CD8-positive, alpha-beta memory T cell (primary cell): ENCODE measurements at places on chromosomes 5 and 9.

DNA sequence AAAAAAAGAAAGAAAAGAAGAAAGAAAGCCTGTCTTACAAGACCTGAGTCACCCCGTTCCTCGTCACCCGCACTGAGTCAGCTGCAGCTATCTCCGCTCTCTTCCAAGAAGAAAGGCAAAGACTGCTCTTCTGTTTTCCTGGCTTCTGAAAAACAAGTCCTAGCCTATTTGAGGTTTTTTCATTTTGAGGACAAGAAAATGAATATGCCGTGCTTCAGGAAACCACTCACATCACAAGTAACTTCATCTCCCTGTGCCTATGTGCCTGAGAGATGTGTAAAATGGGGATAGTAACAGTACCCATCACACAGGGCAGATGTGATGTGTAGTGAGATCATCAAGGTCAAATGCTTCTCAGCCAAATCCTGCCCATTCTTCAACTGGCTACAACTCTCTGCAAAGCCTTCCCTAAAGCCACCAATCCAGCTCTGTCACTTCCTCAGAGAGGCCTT is 78.4 kb downstream of the GLDC start:
- no peak for DNase-seq

- no peak for DNase-seq
Observed at GRCh38 chr5:73480500-73480899, 17.7 kb upstream of the BTF3 start.

DNA sequence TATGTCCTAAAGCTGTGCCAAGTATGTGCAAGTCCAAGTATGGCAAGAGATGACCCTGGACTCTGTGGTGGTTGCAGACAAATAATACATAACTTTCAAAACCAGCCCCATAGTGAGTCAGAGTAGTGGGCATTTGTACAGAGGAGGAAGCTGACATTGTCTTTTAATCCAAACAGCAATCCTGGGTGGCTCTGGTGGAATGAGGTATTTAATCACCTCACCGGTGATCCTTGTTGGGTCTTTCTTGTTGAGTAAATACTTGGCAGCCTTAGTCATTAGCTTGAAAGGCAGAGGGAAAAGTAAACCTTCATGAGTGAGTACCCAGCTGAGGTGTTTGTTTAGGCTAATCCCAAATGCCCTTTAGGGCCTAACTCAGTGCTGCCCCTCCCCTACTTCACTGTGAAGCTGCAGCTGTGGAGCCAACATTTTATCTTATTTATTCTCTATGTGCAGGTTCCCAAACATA is 148.7 kb upstream of the SLC12A2 start:
- no peak for DNase-seq

DNA sequence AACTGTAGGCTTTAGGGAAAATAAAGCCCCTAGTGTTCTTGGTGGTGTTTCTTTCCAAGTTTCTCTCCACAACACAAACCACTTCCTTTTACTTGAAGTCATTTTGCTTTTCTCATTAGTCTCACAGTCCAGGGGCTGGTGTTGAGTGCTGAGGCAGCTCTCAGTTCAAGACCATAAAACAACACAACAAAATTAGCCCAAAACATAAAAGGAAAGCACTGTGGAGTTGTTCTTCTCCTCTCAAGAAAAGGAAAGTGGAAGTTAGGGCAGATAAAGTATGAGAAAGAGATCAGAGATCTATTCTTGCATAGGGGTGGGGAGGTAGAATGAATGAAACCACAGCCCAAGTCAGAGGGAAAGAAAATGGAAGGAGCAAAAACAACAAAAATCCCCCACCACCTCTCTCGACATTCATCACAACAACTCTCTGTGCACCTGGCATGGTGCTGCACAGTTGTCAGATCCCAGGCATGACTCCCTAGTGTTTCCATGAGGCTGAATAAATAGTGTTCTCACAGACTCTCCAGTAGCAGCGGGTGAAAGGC is 569.9 kb downstream of the RAB3C start:
- DNase-seq, result no peak

DNA sequence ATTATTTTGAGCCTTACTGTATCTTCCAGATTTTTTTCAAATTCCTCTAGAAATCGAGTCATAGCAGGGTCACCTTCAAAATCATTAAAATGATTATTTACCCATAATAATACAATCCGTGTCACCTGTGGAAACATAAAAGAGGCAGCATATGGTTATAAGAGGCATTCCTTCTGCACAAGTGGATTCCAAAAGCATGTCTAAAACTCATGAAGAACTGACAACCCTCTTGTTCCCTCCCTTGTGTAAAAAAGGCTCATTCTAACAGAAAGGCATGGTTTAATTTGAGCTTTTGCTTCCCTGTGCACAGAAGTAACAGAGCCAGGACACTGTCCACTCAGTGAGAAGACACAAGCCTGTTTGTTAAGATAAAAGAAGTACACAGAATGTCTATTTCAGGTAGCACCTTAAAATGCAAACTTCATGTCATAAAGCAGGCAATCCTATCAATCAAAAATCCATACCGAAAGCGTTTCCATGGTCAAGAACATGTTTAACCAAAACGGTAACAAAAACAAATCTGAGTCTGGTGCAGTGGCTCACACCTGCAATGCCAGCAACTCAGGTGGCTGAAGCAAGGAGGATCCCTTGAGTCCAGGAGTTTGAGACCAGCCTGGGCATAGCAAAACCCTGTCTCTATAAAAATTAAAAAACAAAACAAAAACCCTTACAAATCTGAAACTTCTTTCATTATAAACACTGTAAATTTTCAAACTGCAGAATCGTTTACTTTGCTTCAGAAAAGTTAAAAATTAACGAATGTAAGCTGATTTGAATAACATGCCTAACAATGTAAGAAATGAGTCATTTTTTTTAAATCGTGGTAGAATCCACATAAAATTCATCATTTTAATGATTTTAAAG is 139.3 kb downstream of the RAPGEF6 start:
- DNase-seq, result no peak
